ENCODE measurements at places on chromosomes 6 and 20.

DNA sequence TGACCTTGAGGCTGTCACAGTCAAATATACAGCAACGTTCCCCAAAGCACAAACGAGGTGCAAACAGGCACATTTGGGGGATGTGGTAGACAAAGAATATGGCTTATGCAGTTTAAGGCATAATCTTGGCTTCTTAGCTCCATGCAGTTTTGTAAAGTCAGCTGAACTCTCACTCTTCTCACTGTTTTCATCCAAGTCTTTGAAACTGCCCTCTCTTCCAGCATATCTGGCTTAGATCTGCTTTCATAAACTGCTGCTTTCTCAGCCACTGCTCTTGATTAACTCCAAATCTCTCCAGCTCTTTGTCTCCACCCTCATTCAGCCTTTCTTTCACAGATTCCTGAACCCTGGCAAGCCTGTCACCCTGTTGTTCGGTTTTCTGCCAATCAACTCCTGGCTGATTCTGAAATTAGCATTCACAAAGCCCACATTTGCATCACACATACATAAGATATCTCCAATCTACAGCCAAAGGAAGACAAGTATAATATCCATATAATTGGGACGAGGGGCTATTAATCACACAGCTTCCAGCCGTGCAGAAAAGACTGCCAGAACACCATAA is 301.1 kb upstream of the RNF217 start:
- no peak for DNase-seq

GRCh38 chr6:811831-812230 is 118.9 kb upstream of the EXOC2 start:
- no peak for DNase-seq

DNA sequence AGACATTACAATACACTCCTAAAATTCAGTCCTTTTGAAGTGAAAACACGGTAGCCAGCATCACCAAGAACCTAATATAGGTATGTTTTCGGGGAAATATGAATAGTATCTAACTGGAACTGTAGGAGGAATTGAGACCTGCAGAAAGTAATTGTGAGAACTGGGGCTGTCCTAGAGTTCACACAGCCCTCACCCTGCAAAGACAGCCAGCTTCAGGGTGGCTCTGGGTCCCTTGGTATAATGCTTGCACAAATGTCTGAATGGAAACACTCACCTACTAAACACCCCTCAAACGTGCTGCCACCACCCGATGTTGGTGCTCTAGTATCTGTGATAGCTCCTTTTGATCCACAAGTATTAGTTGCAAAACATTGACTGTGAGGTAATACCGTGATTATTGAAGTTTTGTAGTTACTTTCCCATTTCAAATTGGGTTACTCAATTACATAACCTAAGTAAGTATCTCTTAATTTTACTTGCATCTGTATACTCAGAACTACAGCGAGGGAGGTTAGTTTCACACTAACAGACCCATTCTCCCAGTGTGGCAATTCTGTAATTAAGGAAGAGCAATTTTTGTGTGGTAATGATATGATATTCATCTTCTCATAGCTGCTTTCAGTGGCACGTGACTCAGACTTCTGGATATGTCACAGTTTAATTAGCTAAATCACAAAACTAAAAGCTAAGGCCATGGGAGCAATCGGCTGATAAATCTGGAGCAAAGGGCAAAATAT is 129.5 kb downstream of the INSM1 start:
- DNase-seq, result no peak

GRCh38 chr6:130239755-130240154 is 17.0 kb upstream of the SAMD3 start:
- DNase-seq, result no peak

DNA sequence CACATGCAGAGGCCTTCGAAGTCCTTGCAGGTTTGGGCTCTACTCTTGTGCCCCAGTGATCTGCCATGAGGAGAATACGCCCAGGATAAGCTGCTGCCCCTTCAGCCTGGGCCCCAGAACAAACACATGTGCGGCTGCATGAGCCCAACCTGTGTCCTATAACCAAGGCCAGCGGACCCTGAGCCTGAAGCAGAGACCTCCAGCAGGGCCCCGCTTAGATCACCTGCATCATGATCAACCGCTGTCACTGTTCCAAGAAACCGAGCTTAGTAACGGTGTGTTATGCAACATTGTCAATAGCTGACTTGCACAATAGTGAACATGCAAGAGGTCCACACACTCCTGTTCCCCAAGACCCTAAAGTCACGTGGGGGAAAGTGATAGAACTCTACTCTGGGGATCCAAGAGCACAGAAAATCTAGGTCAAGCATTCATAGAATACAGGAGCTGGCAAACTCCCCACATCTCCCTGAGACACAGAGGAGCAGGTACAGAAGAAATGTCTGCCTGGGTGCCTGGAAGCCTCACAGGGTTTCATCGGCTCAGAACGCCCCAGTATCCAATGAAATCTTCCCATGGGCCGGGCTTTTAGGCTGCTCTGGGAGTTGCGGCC is 136.2 kb downstream of the BMP7 start:
- DNase-seq, result no peak

GRCh38 chr6:87697581-87698546 is 4.2 kb downstream of the AKIRIN2 start:
- no peak for DNase-seq

All from activated T-helper 1 cell treated with Interleukin-2 at 50 U/mL for 16 hours (primary cell).